ENCODE measurements at places on chromosomes 5 and 9. TPM values are rescaled to one million over a fixed set of nuclear protein-coding genes. Genes with fewer than 3 reads are reported as not detected.

GPRIN1 gene
- 3.8 TPM for total RNA-seq

CATSPER3 gene
- 0.69 TPM for total RNA-seq

DNA sequence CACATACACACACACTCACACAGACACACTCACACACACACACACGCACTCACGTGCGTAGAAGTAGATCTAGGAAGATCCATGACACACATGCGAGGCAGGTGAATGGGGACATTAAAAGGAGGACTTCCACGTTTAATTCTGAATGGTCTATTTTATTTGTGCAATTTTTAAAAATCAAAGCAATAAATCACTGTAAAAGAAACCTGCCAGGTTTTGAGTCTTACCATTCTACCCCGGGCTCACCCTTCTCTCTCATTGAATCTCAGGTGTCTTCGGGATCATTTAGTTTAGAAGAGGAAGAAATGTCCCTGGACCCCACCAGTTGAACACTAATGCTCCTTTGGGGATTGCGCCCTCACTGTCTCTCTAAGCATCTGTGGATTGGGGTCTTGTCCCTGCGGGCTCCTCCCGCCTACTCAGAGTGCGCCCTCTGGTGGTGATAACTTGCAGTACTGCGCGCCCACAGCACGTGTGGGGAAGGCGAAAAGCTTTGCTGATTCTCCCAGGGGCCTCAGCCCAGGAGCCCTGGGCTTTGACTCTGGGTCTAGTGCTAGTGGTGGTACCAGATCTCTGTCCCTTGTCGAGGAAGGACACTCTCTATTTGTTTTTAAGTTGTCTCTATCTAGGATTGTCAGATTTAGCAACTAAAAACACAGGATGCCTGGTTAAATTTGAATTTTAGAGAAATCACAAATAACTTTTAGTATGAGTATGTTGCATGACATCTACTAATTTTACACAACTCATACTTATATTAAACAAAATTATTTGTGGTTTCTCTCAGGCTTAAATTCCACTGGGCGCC lies 34.8 kb downstream of the BOD1 start:
- DNase-seq: peak; percentile 75

FAM169A gene
- total RNA-seq: 6.1 TPM

TYRP1 gene
- not detected for total RNA-seq

GRCh38 chr9:111034898-111035539 lies 3.3 kb downstream of the LPAR1 start:
- no peak for DNase-seq

GRCh38 chr9:16062542-16063240 lies 509.8 kb downstream of the CCDC171 start:
- DNase-seq: peak; percentile 34

DNA sequence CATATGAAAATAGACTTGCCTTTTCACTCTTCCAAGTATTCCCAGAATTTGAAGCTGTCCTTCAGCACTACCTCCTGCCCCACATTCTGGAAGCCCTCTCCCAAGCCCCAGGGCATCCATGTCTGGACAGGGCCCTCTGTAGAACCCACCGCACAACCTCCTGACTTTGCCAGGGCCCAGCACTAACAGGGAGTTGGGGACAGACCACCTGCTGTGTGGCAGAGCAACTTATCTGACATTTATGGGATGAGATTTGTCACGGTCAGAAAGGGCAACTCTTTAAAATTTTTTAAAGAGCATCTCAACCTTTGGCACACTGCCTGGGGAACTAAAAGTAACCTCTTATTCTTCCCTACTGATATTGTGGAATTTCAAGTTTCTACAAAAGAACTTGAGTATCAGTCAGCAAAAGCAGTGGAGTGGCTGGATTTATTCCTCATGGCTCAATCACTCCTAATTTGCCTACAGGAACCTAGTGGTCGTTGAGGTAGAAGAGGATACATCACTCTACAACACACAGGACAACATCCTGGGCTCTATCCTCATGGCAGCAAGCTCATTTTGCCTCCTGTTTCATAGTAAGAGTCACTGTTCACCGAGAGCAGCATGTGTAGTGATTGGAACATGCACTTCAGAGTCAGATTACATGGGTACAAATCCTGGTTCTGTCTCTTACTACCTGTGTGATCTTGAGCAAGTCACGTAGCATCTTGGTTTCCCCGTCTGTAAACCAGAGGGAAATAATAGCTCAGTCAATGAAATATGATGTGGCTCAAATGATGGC lies 285.3 kb downstream of the ENC1 start:
- DNase-seq: no peak

DNA sequence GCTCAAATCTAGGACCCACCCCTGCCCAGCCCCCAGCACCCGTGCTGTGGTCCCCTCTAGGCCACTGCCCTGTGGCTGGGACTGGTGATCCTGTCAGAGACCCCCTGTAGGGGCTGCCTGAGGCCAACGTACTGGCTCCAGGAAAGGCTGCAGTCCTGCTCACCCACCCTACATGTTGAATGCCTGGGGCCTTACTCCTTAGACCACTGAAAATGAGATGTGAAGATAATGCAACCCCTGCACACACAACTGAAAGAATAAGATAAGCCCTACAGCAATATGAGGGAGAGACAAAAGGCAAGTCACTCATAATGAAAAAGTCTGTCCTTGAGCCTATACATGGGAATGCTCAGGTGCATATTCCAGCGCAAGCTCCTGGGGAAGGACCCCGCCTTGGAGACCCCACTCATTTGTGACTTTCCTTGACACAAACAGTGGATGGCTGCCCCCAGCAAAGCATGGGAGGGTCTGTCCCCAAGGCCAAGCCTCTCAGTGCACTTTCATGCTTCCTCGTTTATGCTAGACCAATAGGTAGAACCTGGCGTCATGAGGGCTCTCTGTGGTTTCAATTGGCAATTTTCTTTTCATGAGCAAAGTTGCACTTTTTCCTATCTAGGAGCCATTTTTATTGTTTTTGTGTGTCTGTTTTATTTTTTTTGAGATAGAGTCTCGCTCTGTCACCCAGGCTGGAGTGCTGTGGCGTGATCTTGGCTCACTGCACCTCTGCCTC lies 12.5 kb upstream of the WNK2 start:
- no peak for DNase-seq

DNA sequence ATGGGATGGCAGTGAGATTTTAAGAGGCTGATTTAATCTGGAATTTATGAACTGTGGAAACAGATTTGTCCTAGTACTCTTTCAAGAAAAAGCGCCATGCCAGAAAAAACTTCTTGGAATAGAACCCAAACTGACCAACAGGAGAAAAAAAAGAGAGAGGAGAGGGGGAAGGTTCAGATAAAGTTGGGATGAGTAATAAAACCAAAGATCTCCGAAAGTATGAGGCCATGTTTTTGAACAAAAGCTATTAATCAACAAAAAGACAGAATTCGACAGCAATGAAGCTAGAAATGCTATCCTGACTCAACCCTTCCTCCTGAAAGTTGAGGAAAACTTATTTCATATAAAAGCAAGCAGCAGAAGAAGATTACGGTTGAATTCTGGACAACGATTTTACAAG lies 135.5 kb downstream of the CEMIP2 start:
- no peak for DNase-seq

GRCh38 chr9:116101516-116101915 lies 52.1 kb upstream of the PAPPA start:
- no peak for DNase-seq

TMEM171 gene
- total RNA-seq: not detected

- DNase-seq: no peak
These were observed 629.7 kb upstream of the ZNF608 start for GRCh38 chr5:125376059-125376641.

LAMC3 gene
- total RNA-seq: 0.40 TPM

GRCh38 chr5:134101686-134102439 lies 12.6 kb upstream of the TCF7 start:
- peak; percentile 84 for DNase-seq

DNA sequence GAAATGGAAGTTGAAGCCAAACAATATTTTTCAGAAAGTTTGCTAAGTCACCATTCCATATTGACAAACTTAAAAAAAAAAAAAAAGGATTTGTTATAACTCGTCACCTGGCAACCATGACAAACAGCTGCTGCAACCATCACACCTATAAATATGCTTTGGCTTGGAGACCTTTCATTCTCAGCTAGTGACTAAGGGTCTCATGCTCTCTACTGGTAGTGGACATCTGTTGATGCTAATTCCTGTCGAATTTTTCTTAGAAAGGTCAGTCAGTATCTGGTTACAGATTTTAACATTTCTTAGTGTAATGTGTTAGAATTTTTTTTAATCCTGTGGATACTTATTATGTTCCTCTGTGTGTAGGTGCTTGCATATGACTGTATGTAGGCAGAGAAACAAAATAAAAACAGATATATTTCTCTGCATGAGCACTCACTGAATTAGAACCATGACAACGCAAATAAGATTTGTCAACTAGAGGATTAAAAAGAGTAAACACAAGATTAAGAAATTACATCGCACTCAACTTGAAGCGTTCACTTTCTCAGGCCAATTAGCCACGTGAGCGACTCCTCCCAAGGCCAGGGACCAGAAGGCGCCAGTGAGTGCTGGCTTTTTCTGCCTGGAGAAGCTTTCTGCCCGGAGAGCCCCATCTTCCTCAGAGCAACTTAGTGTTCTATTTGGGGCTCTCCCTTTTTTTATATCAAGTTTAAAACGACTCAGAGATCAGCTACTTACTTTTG lies 27.0 kb upstream of the ZNF622 start:
- no peak for DNase-seq

INSL4 gene
- not detected for total RNA-seq

GRCh38 chr5:139571543-139571942 lies 10.4 kb downstream of the UBE2D2 start:
- DNase-seq: no peak

DNA sequence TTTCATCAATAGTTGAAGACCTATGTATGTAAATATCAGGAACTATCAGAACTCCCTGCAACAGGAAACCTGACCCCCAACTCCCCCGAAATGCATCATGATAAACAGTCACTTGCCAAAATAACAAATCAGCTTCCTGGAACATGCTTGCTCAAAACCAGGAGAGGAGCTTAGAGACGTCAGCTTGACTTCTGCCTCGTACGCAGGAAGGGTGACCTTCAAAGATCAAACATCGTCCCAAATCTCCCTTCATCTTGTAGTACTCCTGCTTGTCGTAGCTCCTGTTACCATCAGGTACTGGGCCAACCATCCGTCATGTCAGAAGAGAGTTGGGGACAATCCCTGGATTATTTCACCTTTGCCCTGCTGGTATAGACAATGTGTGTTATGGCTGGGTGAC lies 396.1 kb downstream of the GADD45G start:
- DNase-seq: no peak

GRCh38 chr5:157668356-157668755 lies 3.0 kb upstream of the C5orf52 start:
- DNase-seq: no peak

DNA sequence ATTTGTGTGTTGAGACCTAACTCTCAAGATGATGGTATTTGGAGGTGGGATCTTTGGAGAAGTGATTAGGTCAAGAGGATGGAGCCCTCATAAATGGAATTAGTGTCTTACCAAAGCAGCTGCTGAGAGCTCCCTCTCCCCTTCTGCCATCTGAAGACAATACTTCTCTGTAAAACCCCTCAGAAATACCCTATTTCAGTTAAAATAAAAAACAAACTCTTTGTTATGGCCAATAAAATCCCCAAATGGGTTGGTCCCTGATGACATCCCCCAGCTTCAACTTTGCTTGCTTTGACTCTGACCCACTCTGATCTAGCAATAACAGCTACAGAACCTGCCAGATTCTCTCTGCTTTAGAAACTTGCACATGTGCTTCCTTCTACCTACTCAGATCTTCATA lies 100.9 kb downstream of the SNCAIP start:
- no peak for DNase-seq

- DNase-seq: no peak
These were observed 7.6 kb upstream of the GPBP1 start for GRCh38 chr5:57166276-57166675.

KIF20A gene
- total RNA-seq: 76.3 TPM

GRCh38 chr9:135289081-135289491 lies 190.5 kb upstream of the PPP1R26 start:
- no peak for DNase-seq

- DNase-seq: peak; percentile 52
These were observed 26.7 kb downstream of the NDUFS6 start for GRCh38 chr5:1827886-1828397.

PLGRKT gene
- total RNA-seq: 47.9 TPM

GRCh38 chr5:174922955-174923354 lies 198.6 kb downstream of the MSX2 start:
- DNase-seq: no peak

- no peak for DNase-seq
These were observed 1980.0 kb upstream of the CDH6 start for GRCh38 chr5:29213475-29213874.

DNA sequence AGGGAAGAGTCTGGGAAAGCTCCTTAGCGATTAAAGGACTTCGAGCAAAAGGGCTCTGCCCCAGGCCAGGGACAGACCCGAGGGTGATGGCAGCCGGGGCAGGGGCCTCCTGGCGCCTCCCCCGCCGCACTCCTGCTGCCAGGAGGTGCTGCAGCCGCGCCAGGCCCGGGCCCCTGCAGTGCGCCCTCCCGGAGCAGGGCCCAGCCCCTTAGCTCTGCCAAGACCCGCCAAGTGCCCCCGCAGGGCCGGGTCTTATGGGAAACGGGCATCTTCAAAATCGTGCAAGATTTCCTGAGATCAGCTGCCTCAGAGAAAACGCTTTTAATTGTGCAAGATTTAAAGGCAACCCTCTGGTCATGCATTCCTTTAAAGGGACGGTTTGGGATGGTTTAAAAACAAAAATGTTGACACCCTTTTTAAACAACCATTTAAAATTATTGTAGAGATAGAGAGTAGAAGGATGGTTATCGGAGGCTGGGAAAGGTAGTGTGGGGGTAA lies 52.4 kb downstream of the CDC14B start:
- no peak for DNase-seq

DNA sequence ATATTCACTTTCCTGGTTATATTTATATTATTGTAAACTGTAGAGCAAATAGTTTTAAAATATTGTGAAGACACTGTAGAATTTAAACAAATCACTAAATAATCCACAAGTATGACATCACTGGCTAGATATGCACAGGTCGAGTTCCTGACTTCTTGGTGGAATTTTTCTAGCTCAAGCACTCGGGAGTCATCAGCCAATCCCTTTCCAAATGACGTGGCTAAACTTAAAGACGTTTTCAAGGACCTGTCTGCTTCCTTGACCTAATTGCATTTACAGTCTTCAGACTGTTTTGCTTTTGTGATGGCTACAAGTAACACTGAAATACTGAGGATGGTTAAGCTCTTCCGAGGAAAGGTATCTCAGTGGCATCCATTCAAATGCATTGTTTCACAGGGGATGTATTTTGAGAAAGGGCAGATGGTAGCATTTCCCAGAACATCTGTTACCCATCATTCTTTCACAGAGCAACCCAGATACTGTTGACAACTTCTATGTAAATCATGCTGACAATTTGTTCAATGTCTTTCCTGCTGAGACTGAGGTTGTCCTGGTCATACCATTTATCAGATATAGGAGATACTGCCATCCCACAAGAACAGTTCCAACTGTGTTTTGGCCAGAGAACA lies 262.8 kb downstream of the CDH10 start:
- DNase-seq: no peak

DNA sequence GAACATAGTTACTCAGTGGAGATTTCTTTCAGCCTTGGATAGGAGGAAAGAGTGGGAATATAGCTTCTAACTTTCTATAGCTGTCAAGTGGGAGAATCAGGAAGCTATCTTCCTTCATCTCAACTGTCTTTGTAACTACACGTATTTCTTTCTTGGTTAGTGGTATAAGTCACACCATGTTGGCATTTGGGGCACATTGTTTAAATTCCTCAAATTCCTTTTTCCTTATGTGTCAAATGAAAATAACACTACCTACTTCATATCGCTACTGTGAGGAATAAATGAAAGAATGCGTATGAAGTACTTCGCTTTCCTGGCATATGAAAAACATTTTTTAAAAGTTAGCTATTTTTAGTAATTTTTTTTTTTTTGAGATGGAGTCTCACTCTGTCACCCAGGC lies 1082.5 kb upstream of the WWC1 start:
- DNase-seq: no peak

Data from activated CD4-positive, alpha-beta T cell treated with anti-CD3 and anti-CD28 coated beads for 36 hours (primary cell).